ENCODE measurements at places on chromosomes 3 and 15. TPM values are rescaled to one million over a fixed set of nuclear protein-coding genes. Genes with fewer than 3 reads are reported as not detected.

CDHR4 gene
- not detected for total RNA-seq

- H3K27me3 ChIP-seq, result peaks cover 67% of the 10 kb centered on the region
- DNase-seq, result no peak
- no peak overlapping the region for H3K27ac ChIP-seq
- peaks cover 29% of the 10 kb centered on the region for H3K4me1 ChIP-seq
These were observed 76.0 kb downstream of the SLC12A8 start for GRCh38 chr3:125136515-125136914.

GRCh38 chr15:84942456-84942855, 39.2 kb upstream of the PDE8A start:
- no peak overlapping the region for H3K4me3 ChIP-seq
- no peaks in the 10 kb centered on the region for H3K4me1 ChIP-seq
- no peaks in the 10 kb centered on the region for H3K27me3 ChIP-seq
- no peak overlapping the region for H3K27ac ChIP-seq
- H3K36me3 ChIP-seq, result no peaks in the 10 kb centered on the region

- H3K27ac ChIP-seq, result no peak overlapping the region
- DNase-seq, result no peak
- H3K27me3 ChIP-seq, result no peaks in the 10 kb centered on the region
- no peaks in the 10 kb centered on the region for H3K4me1 ChIP-seq
- no peaks in the 10 kb centered on the region for H3K36me3 ChIP-seq
These were observed 398.1 kb downstream of the NR2F2 start for GRCh38 chr15:96728591-96728990.

Measured in activated T-cell treated with anti-CD3 and anti-CD28 coated beads, Interleukin-2, amount 50 U/mL, for 72 hours (primary cell).